ENCODE measurements at places on chromosomes 7 and 10.

GRCh38 chr7:89593125-89593524, 561.1 kb upstream of the STEAP1 start:
- DNase-seq: no peak

DNA sequence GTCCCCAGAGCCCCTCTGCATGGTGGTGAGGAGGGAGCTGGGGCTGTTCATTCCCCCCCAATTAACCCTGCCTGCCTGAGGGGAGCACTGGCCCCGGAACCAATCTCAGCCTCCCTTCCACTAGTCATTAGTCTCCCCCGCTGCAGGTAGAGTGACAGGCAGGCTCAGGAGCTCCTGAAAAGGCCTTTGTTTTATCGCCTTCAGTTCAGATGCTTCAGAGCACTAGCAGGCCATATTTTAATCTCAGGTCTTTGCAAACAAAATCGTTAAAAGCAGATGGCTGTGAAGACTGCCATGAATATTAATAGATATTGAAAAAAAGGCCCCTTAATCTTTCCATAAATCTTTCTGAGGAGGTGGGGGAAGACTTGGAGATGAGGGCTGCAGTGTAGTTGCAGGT, 250.7 kb downstream of the RPS24 start:
- no peak for DNase-seq

DNA sequence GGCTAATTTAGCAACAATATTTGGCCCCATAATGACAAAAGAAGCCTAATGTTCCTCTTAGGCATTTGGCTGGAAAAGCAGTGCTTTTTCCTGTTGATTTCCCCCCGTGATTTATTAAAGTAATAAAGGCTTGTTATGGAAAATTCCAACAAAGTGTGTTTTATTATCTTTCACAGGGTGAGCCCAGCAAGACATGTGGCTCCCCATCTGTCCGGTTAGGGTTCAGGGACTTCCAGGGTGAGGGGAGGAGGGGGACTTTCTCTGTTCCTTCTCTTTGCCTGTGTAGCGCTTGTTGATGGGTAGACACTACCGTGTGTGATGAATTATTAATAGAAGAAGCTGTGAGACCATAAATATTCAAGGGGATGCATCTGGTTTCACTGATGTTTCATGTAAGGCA, 39.0 kb downstream of the HTR5A start:
- no peak for DNase-seq

GRCh38 chr7:21718391-21718790, 175.6 kb downstream of the DNAH11 start:
- DNase-seq: no peak

GRCh38 chr7:10412422-10413019, 561.2 kb upstream of the PHF14 start:
- DNase-seq: peak; percentile 48

- DNase-seq: peak; percentile 73
Observed at GRCh38 chr7:82740246-82740848, 296.8 kb upstream of the CACNA2D1 start.

GRCh38 chr7:82257118-82257695, 186.4 kb downstream of the CACNA2D1 start:
- no peak for DNase-seq

DNA sequence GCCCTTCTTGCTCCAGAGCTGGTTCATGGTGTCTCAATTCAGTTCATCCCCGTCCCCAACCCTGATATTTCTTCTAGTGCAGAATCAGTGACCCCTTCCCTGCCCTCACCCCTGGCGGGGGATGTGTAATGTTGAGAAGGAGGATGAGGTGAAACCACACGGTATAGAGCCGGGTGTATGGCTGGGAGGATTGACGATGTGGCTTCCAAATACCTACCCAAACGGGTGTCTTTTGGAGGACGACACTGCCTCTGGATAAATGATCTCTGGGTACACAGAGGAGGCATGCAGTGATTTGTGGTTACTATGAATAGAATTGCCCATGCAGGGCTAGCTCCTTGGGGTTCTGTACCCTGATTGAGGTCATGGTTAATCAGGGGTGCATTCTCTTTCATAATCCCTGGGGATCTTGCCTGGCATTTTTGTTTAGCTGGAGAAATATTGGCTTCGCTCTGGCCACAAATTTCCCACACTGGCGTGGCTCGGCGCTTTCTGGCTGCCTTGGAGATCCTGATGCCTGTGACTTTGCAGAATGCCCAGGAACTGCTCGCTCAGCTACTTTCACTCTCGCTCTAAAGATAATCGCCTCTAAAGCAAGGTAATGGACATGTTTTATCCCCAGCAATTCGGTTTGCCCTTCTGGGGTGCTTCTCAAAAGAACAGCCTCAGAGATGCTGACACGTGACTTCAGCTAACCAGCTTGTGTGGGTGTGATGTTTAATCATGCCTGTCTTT, 89.2 kb downstream of the RBM20 start:
- peak; percentile 16 for DNase-seq

DNA sequence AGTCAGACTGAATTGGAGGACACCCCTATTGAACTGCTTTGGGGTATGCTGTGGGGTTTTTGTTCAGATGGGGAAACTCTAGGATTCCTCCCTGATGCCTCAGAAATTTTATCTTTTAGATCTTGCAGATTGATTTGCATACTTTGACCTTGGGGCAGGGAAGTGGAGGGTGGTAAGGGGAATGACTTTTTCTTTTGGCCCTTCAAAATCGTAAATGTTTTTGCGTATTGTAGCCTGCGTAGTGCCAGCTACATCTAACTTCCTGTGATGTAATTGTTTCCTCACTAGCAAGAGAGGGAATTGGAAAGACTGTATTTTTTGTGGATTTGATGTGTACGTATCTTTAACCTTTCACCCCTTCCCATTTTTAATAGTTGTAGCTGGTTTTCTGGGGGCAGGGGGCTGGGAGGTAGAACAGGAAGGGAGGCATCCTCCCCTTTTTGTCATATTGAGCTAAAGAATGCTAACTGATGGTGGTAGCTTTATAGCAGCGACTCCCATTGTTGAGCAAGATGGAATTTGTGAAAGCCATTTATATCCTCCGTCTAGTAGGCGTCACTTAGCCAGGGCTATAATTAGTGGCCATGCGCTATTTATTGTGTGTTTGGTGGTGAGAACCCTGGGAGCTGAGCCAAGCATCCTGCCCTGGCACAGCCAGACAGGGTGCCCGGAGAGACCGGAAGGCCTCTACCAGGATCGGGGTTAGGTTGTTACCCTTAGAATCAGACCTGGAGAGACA, 11.3 kb downstream of the DUSP5 start:
- no peak for DNase-seq

DNA sequence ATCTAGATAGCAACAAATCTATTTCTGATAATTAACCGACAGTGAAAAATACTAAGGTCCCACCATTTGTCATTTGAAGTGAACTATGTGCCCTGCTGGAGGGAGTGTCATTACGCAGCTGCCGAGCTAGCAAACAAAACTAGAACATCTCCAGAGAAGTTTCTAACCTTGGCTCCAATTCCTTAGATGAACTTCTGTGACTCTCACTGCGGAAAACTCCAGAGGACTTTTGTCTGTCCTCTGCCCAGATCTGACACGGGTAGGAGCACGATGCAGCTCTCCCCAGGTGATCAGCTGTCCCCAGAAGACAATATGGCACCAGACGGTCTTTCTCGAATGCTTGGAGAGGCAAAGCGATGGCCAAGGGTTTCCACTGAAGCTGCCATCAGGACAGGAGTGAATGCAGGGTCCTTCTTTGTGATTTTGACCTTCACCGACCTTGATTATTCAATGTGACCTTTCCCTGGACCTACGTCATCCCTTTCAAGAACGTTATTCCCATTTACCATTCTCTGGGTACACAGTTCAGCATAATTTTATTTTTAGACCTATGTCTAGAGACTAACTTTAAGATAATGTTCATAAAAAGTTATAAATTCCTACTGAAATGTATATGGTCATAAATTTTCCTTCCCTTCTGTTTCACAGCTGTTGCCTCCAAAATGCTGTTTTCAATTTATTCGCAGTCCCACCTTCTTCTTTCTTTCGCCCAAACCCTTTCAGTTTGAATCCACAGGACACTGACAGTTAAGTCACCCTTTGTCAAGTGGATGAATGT, 116.7 kb upstream of the C7orf33 start:
- no peak for DNase-seq

DNA sequence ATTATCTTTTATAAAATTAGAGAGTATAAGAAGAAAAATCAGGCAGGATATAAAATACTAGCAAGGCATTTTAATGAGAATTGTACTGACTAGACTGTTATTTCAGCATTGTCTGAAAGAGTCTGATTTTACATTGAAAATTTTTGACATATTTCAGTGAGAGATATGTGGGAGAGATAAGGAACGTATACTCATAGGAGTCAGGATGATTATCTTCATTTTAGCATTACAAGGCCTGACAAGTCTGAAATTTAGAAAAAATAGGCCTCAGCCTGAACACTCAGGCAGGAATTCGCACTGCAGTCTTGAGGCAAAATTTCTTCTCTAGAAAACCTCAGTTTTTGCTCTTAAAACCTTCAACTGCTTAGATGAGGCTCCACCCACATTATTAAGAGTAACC, 386.0 kb downstream of the HGF start:
- no peak for DNase-seq

- no peak for DNase-seq
Observed at GRCh38 chr10:101840102-101840684, 3.4 kb downstream of the KCNIP2 start.

DNA sequence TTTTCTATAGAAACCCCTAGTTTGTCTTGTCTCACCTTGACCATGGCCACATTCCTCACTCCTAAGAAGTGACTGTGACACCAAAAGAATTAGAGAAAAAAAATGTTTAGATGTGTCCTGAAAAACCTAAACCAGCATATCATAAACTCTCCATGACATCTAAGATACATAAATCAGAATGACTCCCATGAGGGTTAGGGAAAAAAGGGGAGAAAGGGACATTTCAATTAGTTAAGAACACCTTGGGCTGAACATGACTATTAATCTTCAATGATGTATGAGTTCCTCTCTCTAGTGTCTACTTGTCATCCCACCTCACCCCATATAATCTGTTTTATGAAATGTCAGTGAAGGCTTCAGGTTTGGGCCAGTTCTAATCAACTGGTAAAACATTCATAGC, 31.1 kb downstream of the KDM7A start:
- DNase-seq: no peak

DNA sequence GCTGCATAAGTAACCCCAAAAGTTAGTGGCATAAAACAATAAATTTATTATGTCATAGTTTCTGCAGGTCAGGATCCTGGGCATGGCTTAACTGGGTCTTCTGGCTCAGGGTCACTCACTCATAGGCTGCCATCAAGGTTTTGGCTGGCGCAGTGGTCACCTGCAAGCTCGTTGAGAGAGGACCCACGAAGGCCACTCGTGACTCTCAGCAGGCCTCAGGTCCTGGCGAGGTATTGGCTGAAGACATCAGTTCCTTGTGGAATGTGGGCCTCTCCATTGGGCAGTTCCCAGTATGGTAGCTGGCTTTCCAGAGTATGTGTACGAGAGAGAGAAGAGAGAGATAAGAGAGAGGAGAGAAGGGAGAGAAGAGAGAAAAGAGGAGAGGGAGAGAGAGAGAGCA, 138.3 kb upstream of the KLF14 start:
- no peak for DNase-seq

- DNase-seq: peak; percentile 74
Observed at GRCh38 chr7:108497082-108497725, 28.7 kb downstream of the PNPLA8 start.

DNA sequence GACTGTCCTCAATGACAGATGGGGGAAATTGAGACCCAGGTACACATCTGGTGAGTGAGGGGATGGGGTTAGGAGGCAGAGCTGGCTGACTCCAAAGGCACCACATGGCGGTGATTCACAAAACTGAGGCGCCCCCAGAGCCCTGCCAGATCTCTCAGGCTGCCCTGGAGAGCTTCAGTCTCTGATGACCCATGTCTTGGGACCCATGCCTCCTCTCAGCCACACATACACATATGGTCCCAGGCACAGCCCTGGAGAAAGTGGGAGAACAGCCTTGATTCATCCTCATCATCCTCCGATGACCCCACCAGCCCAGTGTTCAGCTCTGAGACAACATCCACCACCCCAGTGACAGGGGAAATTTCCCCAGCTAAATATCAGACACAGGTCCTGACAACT, 426.0 kb downstream of the RPS24 start:
- no peak for DNase-seq

GRCh38 chr7:64541438-64542359, 21.2 kb downstream of the ZNF680 start:
- peak; percentile 4 for DNase-seq

DNA sequence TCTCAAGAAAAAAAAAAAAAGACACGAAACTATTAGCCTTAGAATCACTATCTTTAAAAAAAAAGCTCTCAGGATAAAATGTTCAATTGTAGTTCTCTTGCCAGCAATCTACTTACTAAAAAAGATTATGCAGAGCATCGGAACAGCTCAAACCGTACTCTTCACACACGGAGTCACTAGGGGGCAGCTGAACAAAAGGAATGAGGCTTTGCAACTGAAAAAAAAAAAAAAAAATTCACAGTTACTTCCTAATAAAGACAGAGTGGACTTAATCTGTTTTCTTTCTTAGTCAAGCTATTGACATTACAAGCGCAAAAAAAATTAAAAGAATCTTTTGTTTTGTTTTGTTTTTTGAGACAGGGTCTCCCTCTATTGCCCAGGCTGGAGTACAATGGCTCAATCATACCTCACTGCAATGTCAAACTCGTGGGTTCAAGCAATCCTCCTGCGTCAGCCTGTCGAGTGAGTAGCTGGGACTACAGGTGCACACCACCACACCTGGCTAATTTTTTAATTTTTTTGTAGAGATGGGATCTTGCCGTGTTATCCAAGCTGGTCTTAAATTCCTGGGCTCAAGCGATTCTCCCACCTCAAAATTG, 11.5 kb downstream of the PMS2 start:
- DNase-seq: peak; percentile 72

GRCh38 chr10:2981361-2981801, 86.0 kb upstream of the PFKP start:
- DNase-seq: no peak

DNA sequence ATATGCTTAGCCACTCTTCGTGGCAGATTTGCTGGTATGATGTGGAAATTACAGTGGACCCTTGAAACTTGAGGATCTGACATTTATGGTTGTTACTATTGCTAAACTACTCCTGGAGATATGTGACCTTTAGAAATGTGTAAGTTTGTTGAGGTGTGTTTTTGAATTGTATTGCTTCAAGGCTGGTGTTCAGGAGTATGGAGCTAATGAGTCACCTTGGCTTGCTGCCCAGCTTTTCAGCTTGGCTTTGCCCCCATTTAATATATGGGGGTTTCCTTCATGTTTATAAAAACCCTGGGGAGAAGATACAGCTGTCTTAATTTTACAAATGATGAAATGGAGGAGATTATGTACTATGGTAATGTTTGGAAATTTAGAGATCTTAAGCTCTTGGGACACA, 11.6 kb downstream of the HBP1 start:
- peak; percentile 53 for DNase-seq

- DNase-seq: no peak
Observed at GRCh38 chr10:7618461-7618860, 48.3 kb downstream of the ITIH5 start.

- DNase-seq: peak; percentile 86
Observed at GRCh38 chr10:76558586-76558985, 1079.0 kb downstream of the KCNMA1 start.

GRCh38 chr10:21293518-21294356, 231.7 kb downstream of the SKIDA1 start:
- no peak for DNase-seq

- DNase-seq: no peak
Observed at GRCh38 chr7:5337047-5337446, 54.3 kb downstream of the SLC29A4 start.
